ENCODE measurements at places on chromosomes 3 and 15.

- no peak for DNase-seq
Observed at GRCh38 chr3:175518459-175518858, 659.3 kb downstream of the NAALADL2 start.

DNA sequence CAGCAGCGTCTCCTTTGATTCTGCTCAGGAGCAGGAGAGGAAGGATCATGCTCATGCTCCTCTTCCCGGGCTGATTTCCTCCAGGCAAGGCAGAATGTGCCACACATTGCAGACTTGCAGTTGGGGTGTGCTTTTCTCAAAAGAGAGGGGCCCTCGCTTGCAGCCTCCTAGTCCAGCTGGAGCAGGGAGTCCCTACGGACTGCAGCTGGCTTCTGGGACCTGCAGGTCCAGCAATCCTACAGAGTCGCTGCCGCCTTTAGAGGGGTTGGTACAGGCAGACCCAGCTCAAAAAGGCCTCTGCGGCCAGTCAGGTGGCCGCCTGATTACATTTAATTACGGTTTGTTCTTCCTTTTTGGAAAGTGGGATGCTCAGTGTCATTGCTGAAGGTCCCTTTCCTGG, 173.9 kb downstream of the NSMCE3 start:
- DNase-seq = no peak

GRCh38 chr3:117565777-117566176, 856.2 kb downstream of the TUSC7 start:
- DNase-seq = no peak

GRCh38 chr3:124700880-124701684, 29.2 kb upstream of the UMPS start:
- DNase-seq = no peak

DNA sequence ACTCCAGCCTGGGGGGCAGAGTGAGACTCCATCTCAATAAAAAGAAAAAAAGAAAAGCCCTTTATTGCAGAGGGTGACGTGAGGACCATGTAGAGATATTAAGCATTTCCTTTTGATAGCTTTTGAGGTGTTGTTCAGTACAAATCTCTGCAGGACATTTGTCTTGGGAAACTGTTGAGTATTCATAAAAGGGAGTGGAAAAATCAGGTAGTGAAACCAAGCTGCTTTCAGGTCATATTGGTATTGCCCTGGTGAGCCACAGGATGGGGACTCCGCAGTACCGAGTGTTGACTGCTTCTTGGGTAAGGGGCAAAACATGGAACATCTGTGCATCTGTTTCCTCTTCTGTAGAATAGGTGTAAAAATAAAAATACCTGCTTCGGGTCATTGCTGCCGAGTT, 9.9 kb downstream of the ITPR1 start:
- no peak for DNase-seq

DNA sequence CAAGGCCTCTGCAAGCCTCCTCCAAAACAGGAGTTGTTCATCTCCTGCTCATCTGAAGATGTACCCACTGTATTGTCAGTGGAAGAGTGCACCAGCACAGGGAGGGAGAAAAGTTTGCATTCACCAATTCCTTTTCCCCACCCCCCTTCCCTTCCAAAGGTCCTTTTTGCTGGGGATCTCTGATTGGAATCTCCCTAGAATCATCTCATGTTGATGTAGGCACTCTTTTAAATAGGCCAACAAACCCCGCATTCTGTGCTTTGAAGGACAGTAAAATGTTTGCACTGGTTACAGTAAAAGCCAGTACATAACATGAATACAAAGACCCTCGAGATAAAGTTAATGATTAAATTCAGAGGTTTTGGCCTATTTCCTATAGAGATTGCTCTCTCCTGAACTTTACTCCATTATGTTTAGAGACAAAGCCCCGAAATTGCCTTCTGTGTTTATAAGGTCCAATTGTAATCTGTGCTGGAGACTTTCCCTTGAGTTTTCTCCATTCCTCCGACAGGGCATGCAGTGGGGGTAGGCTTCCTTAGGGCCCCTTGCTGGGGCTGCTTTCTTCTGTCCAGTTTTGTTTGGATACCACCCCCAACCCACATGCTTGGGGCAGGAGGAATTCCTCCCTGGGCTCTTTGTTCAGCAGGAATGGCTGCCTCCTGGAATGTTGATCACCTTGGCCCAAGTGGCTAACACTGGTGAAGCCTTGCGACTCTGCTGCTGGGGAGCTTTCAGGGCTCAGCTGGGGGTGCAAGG, 22.5 kb downstream of the TRIM71 start:
- no peak for DNase-seq

DNA sequence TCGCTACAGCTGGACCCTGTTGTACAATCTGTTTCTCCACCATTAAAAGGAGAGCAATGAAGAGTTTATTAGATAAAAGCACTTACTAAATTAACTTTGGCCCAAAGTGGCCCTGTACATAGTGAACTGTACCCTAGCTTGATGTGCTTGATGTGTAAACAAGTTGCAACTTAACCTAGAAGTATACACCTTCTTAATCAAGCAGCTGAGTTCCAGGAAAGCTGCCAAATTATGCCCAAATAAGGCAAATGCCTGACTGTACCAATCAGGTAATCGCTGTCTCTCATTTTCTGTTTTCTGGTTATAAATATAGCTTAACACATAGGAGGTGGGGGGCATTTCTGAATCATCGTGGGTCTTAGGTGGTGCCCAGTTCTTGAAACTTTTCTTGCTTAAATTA, 704.8 kb upstream of the CBLB start:
- DNase-seq = no peak

DNA sequence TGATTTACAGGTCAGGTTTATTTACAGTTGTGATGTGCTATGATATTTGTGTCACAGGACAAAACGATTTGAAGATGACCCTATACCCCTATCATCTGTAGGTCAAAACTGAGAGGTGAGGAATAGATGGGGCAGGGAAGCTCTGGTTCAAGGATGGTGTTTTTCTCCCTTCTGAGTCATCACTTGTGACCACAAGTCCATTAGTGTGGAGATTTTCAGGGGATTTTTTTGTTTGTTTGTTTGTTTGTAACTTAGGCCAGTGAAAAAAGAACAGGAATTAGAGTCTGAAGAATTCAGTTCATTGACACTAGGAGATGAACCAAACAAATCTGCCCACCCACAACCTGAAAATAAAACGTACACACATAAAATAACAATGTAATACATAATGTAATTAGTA, 62.7 kb upstream of the FAM98B start:
- DNase-seq = no peak

DNA sequence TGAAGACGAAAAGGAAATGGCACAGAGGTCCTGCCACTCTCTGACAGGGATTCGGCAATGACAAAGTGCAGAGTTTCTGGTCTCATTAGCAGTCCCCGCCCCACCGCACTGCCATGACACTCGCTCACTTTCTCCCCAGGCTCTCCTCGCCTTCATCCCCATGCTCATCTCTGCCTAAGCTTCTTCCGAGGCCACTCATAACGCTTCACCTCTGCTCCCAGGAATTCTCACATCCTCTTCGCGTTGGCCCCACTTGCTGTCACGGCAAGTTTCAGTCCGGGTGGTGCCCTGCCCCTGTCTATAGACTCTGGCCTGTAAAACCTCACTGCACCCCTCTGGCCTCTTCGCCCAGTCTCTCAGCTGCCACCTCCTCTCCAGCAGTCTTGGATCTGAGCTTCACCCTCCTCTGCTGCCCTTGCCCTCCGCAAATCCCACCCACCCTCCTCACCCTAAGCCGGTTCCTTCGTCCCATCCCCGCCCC, 654 bp downstream of the RUBCN start:
- peak; percentile 54 for DNase-seq

- peak; percentile 49 for DNase-seq
Observed at GRCh38 chr15:85710340-85710842, 84.3 kb downstream of the KLHL25 start.

DNA sequence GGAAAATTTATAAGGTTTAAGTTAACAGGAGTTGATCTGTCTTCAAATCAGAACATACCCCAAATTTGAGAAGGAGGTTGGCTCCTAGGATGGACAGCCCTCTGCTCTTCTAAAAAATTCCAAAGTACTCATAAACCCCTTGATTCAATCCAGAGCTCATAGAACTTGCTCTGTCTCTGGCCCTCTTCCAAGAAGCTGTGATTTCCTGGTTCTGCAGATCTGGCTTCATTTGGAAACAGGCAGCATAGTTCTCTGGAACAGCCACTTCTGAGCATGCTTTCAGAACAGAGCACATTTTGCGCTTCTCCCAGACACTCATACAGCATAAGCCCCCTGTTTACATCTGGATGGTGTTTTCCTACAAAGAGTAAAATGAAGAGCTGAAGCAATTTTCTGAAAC, 96.7 kb downstream of the KBTBD8 start:
- no peak for DNase-seq

DNA sequence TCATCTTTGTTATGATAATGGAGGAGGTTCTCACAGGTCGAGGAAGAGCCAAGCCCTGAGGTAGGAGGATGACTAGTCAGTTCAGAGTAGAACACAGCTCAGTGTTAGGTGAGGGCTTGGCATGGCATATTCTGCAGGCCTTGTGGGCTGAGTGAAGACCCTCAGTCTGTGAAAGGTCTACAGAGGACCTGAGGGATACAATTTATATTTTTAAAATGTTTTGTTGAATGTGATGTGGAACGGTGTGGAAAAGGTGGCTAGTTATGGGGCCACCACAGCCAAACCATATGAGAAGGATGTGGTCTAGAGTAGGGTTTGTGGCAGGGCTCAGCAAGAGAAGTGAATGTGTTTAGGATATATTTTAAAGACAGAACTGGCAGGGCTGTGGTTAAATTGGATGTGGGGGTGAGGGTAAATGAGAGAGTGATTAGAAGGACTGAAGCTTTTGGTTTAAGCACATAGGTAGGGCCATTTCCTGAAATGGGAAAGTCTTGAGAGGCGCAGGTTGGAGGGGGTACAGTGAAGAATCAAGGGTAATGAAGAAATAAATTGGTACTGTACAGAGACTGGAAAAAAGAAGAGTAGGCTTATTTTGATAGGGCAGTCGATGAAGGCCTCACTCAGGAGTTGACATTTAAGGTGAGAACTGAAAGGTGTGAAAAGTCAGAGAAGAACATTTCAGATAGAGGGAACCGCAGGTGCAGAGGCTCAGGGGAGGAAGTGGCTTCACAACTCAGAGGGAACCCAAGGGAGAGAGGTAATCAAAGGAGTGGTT, 60.5 kb downstream of the SPTSSB start:
- DNase-seq = peak; percentile 75

DNA sequence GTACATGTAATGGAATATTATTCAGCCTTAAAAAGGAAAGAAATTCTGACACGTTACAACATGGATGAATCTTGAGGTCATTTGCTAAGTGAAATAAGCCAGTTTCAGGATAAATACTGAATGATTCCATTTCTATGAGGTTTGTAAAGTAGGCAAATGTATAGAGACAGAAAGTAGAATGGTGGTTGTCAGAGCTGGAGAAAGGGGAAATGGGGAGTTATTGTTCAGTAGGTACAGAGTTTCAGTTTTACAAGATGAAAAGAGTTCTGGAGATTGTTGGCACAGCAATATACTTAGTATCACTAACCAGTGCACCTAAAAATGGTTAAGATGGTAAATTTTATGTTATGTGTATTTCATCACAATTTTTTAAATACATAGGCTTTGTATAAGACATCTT, 60.6 kb downstream of the USP8 start:
- DNase-seq = no peak

DNA sequence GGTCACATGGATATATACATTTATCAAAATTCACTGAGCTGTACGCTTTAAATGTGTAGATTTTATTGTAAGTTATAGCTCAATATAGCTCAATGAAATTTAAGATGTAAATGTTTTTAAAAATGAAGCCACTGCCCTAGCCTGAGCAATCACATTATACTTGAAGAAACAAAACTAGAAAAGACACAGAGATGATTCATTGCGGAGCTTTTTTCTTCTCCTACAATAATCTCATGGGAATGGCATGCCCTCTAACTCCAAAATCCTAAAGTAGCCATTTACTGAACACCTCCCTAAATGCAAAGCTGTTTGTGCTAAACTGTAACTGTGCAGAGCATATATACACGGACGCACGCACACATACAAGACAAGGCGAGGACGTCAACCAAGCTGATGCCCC, 84.2 kb downstream of the MYO9A start:
- no peak for DNase-seq

- no peak for DNase-seq
Observed at GRCh38 chr3:185950728-185951127, 12.9 kb upstream of the TRA2B start.

DNA sequence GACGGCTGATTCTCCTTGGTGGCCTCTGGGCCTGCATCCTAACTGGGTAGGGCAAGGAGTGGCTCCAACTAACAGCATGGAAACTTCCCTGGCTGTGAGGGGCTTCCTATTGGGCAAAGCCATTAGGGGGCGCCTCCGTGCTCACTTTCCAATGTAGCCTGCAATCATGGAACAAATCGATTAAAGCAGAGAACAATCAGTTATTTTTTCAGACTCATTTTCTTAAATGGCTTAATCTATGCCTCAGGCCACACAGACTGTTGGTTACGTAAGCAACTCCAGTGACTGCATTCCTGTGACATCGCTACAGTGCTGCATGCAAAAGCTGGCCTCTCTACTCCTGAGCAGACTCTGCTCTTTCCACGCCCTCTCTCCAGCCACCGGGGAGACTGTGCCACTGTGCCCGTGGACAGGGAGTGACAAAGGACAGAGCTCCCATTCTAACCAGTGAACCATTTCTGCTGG, 278.9 kb downstream of the KLF13 start:
- DNase-seq = no peak

DNA sequence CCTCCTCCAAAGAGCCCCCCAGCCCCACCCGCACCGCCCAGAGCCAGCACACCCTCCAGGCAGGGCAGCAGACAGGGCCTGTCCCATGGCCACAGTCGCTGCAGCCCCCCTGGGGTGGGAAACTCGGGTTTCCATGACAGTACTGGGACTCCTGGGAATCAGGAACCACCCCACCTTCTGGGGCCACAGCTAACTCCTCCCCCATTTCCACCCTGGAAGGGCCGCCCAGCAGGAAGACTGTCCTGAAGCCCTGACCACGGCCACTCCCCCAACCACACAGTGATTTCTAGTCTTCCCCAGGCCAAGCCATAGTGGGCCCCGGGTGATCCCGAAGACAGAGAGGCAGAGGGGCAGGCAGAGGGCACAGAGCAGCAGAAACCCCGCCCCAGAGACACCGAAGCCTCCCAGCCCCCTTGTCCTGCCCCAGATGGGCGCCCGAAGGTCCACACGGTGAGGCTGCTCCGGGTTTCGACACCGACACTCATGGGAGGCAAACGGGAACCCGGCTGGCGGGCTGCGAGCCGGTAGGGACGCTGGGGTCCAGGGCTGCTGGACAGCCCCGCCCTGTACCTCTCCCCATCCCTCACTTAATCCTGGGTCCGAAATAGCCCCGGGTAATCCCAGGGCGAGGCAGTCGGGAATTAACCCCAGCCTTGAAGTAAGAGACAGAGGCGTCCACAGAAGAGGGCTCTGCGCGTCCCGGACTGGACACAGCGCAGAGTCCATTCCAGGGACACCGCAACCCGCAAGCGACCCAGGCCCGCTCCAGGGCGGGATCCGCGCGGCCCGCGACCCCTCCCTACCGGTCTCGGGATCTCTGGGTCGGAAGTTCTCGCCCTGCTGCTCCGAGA, 138.4 kb downstream of the NUP210 start:
- no peak for DNase-seq

- DNase-seq = no peak
Observed at GRCh38 chr3:186536883-186537844, 7.0 kb downstream of the CRYGS start.
